Activated CD8-positive, alpha-beta T cell treated with anti-CD3 and anti-CD28 coated beads for 36 hours (primary cell): ENCODE measurements at places on chromosomes 4 and X. TPM values are rescaled to one million over a fixed set of nuclear protein-coding genes. Genes with fewer than 3 reads are reported as not detected.

Gene CETN2
- total RNA-seq: 8.8 TPM

Gene VCX2
- not detected for total RNA-seq

Gene RADX
- total RNA-seq: 5.6 TPM

Gene ANTXR2
- 3.6 TPM for total RNA-seq

Gene C1QTNF7
- not detected for total RNA-seq

Gene S100P
- 4.3 TPM for total RNA-seq

Gene WDR17
- 0.63 TPM for total RNA-seq

Gene CXorf65
- total RNA-seq: 20.0 TPM

Gene GPR119
- total RNA-seq: not detected

Gene SLC7A11
- total RNA-seq: 4.5 TPM

Gene PABPC1L2A
- total RNA-seq: not detected

Gene PLK4
- 42.0 TPM for total RNA-seq

Gene ARMCX2
- 19.4 TPM for total RNA-seq

Gene NPY2R
- not detected for total RNA-seq

Gene CFAP47
- total RNA-seq: not detected

Gene CTAG2
- total RNA-seq: not detected
